ENCODE measurements at places on chromosomes 16 and 17.

GRCh38 chr16:65537336-65537735 is 415.5 kb upstream of the CDH11 start:
- no peak for DNase-seq

DNA sequence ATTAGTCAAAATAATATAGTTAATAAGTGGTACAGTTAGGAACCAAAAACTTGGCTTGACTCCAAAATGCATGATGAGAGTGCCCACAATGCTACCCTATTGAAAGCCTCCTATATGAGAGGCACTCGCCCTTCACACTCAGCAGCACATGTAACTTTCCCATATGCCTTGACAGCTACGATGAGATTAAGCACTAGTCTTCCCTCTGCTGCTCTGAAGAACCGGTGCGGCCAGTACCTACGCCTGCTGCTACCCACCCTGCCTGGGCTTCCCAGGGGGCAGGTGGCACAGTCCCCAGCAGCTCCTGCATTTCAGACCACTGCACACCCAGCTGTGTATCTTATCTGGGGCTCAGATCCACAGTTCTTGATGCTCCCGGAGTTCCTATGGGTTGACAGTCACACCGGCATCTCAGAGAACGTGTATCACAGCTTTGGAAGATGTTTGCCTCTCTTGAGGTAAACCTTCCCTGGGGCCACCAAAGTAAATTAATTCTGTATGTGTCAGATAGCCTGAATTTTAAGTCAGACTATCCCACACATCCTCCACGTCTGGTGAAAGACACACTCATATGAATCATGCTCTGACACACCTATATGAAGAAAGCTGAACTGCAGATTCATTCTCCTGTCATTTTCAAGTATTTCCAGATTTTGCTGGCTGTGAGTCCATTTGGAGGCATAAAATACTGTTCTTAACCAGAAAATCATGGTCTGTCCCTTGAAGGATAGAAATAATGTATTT is 77.8 kb downstream of the MYH10 start:
- no peak for DNase-seq

DNA sequence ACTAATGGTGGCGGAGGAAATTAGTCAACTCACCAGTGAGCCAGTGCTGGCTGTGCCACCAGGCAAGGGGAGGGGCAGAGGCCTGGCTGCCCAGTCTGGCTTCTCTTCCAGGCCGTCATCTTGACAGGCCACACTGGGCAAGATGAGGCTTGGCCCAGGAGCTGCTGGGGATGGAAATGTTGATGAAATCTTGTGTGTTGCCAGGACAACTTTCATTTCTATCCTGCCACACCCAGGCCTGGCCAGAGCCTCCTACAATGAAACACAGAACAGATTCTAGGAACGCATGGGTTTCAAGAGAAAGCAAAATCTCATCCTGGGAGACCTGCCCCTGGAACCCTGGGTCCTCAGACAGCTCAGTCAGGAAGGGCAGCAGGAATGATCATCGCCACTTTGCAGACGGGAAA is 9.3 kb downstream of the HEXIM2 start:
- no peak for DNase-seq

GRCh38 chr16:2983706-2984136 is 3.5 kb upstream of the PKMYT1 start:
- no peak for DNase-seq

GRCh38 chr16:25568991-25569390 is 122.8 kb upstream of the HS3ST4 start:
- DNase-seq, result no peak

- DNase-seq, result no peak
Observed at GRCh38 chr16:17350207-17350606, 120.6 kb downstream of the XYLT1 start.

GRCh38 chr17:4604111-4604644 is 19.8 kb downstream of the SMTNL2 start:
- DNase-seq, result no peak

DNA sequence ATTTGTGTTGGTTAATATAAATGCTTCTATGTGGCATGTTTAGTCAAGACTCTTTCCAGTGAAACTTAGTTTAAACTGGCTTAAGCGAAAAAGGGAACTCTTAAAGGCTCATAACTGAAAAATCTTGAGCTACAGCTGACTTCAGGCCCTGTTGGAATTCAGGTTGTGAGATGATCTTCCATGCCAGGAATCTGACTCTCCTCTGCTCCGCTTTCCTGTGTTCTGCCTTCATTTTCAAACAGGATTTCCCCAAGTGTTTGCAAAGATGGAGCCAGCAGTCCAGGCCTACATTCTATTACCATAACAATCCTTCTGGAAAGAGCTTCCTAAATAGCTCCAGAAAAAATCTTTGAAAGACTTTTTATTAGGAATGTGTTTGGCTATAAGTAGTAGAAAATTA is 134.9 kb downstream of the NLK start:
- no peak for DNase-seq

- no peak for DNase-seq
Observed at GRCh38 chr16:85640254-85640558, 27.1 kb downstream of the GSE1 start.

- DNase-seq, result peak; percentile 46
Observed at GRCh38 chr17:8221663-8222379, 11.4 kb upstream of the AURKB start.

All from cerebellar nuclear complex (tissue), 1 donor.